ENCODE measurements at places on chromosomes 7 and 10.
A peak's percentile ranks its signal among the peaks of the same experiment; 100 is the strongest.

DNA sequence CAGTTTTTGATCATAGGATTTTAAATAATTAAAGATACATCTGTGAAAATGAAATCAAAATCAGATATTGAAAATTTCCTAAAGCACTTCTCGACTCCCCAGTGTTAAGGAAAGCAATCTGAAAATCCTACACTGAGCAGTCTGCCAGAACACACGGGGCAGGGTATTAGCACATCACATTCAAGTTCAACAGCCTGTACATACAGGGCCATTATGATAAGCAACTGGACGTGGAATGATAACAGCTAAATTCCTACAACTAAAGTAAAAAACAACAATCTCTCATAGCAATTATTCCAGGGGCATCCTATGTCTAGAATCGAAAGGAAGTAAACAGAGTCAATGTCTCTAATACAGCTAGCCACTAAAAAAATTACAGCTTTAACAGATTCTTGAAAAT is 31.7 kb downstream of the TRDMT1 start:
- DNase-seq, result no peak

DNA sequence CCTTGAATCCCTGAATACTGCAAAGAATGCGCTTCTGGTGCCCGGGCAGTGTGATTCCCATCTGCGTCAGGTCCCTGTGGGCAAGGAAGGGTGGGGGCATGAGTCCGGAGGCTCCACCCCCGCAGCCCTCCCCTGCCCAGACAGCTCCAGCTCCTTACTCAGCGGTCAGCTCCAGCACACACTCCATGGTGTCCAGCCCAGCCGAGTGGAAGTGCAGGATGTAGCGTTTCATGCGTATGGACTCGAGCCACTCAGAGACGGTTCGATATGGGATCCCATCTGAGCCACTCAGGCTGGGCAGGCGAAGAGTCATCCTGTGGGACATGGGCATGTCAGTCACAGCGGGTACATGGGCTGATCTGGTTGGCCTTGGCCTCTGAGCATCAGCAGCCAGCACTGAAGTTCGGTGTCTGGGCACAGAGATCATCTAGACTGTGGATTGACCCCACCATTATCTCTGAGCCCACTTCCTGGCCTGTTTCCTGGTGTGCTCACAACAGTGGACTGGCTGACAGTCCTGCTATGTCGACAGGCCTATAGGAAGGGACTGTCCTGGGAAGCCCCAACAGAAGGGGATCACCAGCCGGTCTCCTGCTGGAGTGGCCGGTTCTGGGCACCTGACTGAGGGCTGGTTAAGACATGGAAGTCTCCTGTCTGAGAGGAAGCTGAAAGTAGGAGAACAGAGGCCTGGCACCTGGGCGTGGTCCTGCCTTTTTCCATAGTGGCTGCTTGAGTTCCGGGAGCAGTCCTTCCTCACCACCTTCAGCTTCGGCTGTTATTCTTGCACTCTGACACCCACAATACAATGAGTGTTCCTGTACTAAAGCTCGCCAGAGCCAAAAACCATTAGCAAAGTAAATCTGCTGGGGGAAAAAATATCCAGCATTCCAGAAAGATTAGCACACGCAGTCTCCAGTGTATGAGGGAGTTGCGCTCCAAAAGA is 10.6 kb downstream of the ZYX start:
- DNase-seq, result no peak

GRCh38 chr7:18491871-18492270 is 3.7 kb upstream of the HDAC9 start:
- DNase-seq, result no peak

DNA sequence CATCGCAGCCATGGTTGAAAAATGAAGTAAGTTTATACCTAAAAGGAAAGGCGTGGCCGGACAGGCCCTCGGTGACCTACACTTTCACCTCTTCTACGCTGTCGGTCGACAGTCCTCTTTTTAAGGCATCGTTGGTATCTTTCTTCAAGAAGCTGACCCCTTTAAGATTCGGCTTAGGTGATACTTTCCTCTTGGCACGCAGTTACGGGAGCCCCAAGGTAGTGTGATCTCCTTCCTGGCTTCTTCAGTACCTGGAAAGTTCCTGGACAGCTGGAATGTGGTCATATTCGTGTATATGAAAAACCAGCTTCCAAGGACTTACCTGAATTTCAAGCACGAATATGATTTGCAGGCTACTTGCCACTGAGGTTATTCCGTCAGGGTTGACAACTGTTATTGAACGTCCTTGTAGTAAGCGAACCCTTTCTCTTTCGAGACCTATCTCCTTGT is 885 bp upstream of the SYPL1 start:
- DNase-seq, result no peak

DNA sequence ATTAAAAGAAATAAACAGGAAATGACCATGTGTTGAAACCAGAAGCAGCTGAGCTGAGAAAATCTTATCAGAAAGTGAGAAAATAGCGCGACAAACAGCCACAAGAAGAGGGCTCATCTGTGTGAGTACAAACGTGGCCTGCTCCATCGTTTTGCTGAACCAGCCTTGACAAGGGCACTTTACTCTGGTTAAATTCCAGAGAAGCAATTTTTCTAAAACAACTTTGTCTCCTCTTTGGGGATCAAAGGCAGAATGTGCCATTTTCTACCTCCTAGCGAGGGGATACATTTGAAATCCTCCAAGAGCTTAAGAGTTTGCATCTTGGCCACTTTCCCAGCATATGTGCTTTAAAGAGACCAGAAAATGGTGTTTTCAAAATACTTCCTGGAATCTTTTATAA is 51.3 kb upstream of the VIPR2 start:
- peak; percentile 13 for DNase-seq

DNA sequence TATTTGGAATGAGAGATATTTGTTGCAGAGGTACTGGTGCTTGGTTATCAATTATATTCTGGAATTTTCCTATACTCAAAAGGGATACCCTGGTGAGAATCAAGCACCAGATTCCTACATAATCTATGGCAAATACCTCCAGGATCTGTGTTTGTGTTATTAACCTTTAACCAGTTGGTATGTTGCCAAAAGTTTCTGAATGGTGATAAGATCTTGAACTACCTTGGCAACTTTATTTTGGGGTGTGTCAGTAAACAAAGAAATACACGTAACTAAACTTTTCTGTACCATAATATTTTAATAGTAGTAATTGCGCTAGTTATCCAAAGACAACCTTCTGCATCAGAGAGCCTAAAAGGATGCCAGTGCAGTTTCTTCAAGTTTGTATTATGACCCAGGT is 13.4 kb downstream of the SCIN start:
- no peak for DNase-seq

DNA sequence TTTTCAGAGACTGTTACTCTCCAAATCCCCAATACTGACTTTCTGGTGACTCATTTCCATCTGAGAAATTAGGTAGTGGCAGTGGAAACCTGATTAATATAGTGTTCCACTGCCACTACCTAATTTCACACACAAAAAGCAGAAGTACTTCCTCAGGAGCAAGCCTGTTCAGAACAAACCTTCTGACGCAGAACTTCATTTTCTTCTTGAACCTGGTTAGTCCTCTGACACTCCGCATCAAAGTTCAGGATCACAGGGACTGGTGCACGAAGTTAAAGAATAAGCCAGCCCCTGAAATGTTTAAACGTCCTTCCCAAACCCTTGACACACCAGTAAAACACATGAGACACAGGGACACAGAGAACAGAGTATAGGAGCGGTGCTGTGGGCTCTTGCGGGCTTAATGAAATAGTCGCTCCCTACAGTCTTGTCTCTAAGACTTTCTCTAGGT is 4.4 kb downstream of the WDR91 start:
- no peak for DNase-seq

- no peak for DNase-seq
Observed at GRCh38 chr7:48049850-48050249, 14.5 kb downstream of the C7orf57 start.

GRCh38 chr7:155490697-155491628 is 33.0 kb downstream of the EN2 start:
- DNase-seq, result no peak

GRCh38 chr10:37860494-37861190 is 3.2 kb upstream of the ZNF248 start:
- no peak for DNase-seq

- no peak for DNase-seq
Observed at GRCh38 chr7:47375121-47375938, 206.6 kb downstream of the TNS3 start.

DNA sequence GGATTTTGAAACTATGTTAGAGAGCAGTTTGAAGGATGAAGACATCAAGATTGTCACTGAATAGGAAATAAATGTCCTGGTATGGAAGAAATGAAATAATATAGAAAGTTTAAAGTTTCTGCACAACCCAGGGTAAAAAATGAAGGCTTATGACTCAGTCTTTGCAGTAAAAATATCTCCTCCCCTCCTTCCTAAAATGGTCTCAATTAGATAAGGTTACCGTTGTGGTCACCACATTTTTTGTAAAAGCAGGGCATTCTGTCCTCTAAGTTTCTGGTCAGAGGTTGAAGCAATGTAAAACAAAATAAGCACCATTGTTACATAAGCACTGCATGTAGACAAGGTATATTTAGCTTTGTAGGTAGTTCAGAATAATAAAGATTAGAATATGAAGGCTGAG is 403.5 kb downstream of the SUGCT start:
- no peak for DNase-seq

DNA sequence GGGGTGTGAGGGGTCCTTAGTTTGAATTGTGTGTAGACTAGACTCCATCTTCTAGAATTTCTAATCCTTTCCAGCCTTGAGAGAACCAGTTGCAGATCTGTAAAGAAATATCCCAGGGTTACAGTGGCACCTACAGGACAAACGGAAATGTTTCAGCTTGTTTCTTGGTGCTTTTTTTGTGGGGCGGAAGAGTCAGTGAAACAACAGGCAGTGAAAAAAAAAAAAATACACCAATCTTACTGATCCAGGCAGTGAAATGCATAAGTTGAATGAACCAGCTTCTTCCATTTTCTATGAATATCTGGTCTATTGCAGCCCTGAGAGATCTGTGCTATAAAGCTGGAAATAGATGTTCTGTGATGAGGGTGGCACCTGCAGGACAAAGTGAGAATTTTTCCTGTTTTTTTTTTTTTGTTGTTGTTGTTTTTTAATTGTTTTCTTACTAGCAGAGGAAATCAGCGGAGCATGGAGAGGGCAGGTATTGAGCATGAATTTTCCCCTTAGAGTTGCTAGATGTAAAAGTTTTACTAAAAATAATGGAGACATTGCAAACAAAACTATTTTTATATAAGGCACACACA is 81.9 kb upstream of the DYNC1I1 start:
- DNase-seq, result peak; percentile 83

- DNase-seq, result no peak
Observed at GRCh38 chr7:11935905-11936304, 103.9 kb upstream of the THSD7A start.

DNA sequence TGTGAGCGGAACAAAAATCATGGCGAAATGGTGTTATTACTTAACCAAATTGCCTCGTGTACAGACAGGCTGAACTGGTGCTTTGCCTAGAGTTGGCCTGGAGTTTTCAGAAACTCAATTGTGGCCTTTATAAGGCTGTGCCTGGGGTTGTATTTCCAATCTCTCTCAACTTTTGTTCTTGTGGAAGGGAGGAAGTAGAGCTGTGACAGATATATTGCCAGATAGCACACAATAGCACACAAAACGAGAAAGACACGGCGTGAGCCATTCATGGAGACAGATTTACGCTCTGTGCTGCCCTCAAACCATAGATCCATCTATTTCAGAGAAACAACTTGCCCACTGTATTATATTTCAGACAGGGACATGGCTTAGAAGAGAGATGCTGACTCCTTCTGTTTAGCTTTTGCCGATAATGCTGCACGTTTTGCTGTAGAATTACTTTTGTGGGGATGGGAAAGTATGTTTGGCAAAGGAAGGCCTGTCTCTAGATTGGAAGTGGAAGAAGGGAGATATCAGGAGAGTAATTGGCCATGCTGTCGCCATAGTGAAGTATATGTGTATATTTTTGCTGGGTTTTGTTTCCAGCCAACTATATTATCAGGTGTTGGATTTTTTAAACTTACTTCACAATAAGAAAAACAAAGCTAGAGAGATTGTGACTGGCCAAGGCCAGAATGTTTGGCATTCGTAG is 80.4 kb downstream of the AUTS2 start:
- no peak for DNase-seq

- no peak for DNase-seq
Observed at GRCh38 chr7:25384788-25385505, 156.7 kb upstream of the NPVF start.
